Mesendoderm (in vitro differentiated cells): ENCODE measurements at places on chromosomes 5 and 9.

- no peak for DNase-seq
Observed at GRCh38 chr5:149550594-149551226, 529 bp downstream of the CSNK1A1 start.

GRCh38 chr5:8766448-8766847 is 779.4 kb downstream of the SEMA5A start:
- no peak for DNase-seq

- no peak for DNase-seq
Observed at GRCh38 chr5:78568212-78568611, 80.4 kb downstream of the LHFPL2 start.

DNA sequence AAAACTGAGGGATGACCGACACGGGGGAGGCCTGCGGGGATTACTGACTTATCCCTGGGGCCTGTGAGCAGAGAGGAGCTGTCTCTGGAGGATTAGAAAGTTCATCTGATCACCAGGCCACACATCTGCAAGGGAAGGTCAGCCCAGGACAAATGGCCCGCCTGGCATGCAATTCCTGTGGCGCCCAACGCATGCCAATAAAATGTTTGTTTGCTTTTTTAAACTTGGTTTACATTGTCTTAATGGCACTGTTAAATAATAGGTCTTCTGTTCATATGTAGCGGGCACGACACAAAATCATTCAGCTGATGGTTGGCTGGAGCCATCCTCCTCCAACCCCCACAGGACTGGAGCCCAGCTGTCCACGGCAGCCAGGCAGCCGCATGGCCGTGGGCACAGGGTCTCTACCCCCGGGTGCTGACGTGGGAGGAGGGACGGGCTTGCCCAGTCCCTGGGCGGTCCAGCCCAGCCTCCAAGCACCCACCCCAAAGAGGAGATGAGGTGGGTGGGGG is 41.0 kb upstream of the SLC12A7 start:
- DNase-seq = no peak

DNA sequence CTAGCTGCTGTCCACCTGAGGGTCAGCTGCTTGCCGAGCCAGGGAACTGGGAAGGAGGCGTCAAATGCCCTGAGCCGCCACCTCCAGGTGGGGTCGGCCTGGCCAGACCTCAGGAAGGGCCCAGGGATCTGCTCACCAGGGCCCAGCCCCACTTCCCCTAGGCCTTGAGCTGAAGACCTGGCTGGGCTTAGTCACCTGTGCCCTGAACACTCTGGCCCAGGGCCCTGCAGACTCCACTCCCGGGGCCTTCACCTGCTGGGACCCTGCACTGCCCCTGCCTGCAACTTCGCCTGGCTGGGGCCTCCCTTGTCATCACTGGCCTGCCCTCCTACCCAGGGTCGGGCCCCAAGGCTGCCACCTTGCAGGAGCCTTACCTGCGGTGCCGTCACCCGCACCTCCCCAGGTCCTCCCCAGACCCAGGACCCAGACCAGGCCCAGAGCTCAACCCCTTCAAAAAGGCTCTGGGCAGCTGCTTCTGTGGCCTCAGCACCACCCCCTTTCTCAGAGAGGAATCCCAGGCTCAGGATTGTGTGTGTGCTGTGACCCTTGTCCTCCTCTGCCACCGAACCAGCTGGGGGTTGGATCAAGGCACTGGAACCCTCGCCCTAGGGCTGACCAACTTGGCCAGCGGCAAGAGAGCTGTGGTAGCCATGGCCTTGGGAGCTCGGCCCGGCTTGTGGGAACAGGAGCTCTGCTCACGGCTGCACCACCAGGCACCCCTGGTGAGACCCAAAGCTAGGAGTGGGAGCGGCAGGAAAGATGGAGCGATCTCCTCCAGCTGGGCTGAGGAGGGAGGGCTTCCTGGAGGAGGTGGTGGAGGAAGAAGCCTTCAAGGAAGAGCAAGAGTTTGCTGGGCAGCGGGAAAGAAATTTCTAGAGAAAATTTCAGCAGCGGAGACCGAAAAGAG is 1.2 kb upstream of the NELFB start:
- DNase-seq = no peak

DNA sequence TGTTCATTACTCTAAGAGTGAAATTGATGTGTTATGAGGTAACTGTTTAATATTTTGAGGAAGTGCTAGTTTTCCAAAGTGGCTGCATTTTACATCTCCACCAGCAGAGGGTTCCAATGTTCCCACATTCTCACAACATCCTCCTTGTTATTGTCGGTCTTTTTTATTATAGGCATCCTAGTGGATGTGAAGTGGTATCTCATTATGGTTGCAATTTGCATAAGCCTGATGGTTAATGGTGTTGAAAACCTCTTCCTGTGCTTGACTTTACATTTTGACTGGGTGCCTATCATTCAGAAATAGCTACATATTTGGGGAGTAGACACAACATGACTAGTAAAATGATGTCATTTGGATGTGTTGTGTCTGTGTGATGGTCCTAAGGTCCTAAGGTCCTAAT is 143.6 kb downstream of the MRPS30 start:
- DNase-seq = peak; percentile 71

- DNase-seq = no peak
Observed at GRCh38 chr9:15154677-15155076, 152.3 kb downstream of the TTC39B start.

GRCh38 chr5:134226441-134227192 is 744 bp upstream of the PPP2CA start:
- no peak for DNase-seq

GRCh38 chr5:113806250-113806649 is 292.8 kb downstream of the YTHDC2 start:
- peak; percentile 65 for DNase-seq

DNA sequence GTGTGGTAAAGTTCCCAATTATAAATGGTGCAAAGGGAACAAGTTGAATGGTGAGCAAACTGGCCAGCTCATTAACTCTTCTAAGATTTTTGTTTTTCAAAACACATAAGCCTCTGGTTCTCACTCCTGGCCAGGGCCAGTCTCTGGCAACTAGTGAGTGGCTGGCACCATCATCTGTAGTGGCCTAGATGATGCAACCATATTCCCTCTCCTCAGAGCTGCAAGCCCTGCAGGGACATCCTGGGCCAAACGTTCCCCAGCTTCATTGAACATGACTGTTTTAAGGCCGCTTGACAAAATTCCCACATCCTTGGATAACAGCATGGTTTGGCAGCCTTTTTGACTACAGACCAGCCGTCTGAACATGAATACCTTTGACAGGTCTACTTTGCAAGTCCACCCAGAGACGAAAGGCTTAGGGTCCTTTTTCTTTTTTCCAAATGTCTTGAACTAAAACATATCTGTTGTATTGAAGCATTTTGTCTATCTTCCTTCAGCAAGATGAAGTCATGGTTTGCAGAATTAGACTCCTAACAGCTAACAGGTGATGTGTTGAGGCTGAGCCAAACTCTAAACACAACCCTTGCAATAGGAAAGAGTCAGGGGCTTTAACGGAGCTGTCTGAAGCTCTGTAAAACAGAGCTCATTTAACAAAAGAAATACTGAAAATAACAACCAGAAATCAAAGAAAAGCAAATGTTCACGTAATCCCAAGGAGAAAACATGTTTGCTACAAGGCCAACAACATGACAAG is 23.8 kb downstream of the MACROH2A1 start:
- DNase-seq = no peak

DNA sequence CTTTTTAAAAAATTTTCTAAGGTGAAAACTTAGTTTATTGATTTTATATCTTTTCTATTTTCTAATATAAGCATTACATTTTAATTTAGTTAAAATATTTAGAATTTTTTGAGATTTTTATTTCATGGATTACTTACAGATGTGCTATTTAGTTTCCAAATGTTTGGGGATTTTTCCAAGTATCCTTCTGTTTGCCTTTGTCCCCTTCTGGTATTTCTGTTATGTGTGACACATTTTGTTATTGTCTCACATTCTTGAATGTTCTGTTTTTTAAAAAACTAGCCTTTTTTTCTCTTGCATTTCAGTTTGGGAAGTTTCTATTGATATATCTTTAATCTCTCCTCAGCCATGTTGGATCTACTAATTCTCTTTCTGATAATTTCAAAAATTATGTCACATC is 234.9 kb downstream of the FAM170A start:
- no peak for DNase-seq

DNA sequence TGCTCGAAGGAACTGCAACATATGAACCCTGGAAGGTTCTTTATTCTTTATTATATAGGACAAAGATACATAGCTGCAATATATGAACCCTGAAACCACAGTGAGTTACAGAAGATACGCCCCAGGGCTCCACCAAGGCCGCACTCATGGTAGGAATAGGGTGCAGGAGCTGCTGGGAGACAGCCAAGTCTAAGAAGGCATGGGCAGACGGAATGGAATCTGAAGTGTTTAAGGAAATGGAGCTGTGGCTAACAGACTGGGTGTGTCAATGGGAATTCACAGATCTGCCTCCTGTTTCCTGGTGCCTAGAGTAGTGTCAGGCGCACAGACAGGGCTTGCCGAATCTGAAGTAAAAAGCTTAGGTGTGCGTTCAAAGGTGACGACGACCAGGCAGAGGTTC is 286.4 kb downstream of the DENND1A start:
- DNase-seq = no peak

DNA sequence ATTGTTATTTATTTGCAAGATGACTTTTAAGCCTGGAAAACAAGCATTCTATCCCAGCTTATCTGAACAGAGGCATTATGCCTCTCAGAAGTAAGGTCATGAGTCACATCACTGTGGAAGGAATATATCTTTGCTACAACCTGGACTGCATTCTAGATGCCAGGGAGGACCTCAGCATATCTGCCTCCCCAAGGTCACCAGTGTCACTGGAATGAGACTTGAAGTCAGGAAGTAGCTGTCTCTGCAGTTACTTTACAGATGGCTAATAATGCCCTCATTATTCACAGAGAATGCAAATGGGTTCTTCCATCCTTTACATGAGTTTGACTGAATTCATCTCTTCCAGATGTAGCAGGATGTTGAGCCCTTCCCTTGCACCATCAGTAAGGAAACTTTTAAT is 4.4 kb upstream of the FAM13B start:
- no peak for DNase-seq

DNA sequence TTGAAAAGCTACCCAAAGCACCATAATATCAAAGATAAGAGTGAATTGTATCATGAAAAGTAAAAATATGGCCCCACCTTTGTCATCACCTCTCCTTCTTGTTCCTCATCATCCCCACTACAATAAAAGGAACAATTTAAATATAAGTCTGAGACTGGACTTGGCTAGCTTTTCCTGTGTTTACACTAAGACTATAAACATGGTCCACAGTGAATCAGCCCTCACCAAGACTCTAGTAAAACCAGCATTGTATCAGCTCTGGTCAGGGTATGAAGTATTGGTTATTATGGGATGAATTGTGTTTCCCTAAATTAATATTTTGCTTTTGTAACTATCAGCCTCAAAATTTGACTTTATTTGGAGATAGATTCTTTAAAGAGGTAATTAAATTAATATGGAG is 105.4 kb downstream of the SLC25A46 start:
- DNase-seq = no peak

DNA sequence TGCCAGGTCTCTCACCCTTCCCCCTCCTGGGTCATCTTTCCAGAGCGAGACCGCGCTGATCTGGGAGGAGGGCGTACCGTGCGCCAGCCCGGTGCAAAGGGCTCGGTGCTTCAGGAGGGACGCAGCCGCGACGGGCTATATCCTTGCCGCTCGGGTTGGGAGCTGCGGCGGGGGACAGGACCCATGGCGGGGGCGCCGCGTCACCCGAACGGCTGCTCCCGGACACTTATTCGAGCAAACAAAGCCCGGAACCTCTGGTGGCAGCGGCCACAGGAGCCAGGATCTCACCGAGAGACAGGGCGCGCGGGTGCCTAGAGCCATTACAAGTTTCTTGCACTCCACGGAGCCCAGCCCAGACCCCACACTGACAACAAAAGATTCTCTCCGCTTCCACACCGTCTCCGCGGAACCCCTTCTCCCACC is 1.3 kb downstream of the SEMA6A start:
- peak; percentile 64 for DNase-seq

DNA sequence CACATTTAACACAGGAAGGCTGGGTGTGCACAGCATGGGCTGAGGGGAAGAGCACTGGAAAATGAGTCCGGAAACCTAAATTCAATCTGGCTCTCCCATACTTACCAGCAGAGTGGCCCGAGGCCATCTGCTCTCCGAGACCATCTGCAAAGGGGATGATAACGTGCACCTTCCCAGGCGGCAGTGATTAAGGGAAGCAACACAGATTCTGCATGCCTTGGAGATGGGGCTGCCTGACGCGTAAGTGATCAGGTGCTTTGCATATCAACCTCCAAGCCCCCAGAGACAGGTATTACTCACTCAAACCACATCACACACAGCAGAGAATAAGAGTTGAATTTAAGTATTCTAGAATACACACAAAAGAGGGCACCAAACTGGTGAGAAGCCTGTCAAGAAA is 9.1 kb downstream of the EPB41L4B start:
- DNase-seq = no peak

- peak; percentile 43 for DNase-seq
Observed at GRCh38 chr5:5421149-5421960, 1.1 kb upstream of the ICE1 start.
